ENCODE measurements at places on chromosomes 3 and 15.

DNA sequence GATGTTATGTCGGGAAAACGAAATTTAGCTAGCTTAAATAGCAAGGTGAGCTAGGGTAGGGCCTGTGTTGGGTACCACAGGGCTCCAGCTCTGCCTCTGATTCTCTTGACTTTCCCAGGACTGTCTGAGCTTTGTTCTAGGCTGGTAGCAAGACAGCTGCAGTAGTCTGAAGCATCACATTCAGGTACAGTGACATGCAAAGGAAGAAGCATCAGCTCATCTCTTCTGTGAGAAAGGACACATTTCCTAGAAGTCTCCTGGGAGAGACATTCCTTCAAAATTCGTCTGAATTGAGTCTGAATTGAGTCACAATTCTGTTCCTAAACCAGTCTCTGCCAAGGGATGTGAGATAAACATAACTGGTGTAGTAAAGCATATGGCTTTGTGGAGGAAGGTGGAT, 8.5 kb upstream of the UBXN7 start:
- DNase-seq: no peak

DNA sequence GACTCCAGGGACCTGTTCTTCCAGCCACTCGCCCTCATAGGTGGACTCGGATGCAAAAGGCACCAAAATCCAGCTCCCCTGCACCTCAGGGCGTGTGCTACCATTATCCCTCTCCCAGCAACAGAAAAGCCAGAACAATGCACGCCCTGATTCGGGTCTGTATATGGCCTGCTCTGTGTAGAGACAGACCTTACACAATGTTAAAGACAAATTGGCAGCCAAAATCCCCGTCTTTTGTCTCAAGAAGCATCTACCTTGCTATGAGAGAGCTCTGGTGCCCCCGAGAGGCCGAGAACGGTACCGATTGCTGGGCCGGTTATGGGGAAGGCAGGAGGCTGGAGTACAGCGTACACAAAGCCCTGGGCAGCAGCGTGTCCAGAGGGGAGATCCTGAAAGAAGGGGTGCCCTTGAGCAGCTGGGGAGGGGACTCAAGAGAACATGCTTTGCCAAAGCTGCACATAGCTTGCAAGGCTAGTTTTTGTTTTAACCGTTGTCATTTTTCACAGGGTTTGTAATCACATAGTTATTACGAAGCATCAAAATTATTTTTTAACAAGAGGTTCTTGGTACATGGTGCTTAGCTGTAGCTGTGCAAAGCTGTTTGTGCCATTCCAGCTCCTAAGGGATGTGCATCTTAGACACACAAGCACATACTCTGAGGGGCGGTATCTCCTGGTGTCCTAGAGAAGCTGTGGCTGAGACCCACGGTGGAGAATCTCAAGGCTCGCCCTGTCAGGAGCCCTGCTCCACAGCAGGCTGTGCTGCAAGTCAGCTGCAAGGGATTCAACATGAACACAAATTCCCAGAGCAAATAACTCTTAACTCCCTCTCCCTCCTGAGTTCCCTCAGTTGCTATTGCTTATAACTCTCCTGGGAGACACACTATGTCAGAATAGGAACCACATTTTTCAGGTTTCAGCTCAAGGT, 461.5 kb upstream of the PPP2R3A start:
- peak; percentile 24 for DNase-seq

DNA sequence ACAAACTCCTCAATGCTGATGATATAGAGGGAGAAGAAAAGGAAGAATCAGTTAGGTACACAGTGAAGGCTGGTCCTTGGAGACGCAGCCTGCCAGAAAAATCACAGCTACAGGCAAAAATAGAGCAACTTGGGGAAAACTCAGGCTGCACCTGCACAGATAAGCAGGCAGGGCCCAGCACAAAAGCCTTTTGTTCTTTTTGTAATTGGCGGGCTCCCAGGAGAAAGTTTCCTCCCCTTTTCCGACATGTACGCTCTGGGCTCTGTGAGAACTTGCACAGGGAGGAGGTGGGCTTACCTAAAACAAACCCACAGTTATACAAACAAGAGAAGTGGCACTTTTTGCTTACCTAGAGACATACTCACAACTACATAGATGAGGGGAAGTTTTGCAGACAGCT, 813.4 kb upstream of the EPHA6 start:
- no peak for DNase-seq

GRCh38 chr15:48233246-48233645, 27.1 kb downstream of the SLC12A1 start:
- no peak for DNase-seq

DNA sequence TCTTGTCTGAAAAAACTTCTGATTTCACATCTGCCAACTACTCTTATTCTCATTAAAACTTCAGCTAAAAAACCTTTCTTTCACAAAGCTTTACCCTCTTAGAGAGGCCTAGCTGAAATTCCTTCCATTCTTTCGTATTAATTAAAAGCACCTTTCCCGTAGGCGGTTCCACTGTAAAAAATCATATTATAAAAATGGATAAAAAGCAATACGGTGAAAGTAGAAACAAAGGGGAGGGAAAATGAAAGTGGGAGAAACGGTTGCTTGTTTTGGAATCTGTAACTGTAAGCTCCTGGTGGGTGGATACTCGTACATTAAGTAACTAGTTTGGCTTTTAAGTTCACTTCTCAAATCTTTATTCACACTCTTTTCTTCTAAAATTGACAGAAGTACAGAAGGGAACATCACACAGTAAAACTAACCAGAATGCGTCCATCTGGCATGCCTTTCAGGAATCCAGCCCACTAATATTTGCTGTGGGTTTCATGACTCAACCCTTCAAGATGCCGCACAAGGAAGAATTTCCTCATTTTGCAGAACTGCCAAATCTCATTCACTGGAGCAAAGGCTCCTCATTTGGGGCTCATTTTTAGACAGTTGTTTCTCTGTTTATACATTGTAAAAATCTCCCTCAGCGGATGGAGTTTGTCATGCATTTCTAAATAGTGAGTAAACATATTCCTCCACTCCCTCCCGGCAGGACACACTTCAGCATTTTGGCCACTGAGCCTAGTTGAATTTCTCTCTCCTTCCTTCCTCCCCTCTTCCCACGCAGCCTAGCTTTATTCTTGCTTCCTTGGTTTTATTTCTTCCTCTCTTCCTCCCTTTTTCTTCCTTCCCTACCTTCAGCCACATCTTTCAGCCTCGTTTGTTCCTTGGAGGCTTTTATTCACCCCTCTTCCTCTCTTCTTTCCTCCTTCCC, 419.5 kb upstream of the NAALADL2 start:
- no peak for DNase-seq

- DNase-seq: no peak
These were observed 48.8 kb upstream of the PIK3R4 start for GRCh38 chr3:130795396-130795795.

DNA sequence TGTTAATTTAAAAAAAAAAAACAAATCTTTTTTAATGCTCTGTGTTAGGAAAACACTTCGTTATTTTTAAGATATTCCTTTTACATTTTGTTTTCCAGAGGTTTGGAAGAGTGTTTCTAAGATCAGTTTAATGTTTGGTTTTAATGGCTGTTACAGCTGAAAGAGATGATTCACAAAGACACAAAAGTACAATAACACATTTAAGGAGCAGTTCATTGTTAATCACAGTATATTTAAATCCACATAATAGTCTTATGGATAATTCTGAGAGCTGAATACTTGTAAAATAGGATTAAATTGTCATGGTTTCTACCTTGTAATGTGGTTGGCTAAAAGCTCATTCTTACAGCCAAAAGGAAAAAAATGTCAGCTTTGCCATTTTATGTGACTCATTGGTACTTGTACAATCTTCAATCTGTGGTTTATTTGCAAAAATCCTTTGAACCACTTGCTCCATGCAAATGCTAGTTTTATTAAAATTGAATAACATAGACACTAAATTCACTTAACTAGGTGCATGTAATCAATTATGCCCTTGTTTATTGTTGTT, 426.4 kb downstream of the NLGN1 start:
- no peak for DNase-seq

DNA sequence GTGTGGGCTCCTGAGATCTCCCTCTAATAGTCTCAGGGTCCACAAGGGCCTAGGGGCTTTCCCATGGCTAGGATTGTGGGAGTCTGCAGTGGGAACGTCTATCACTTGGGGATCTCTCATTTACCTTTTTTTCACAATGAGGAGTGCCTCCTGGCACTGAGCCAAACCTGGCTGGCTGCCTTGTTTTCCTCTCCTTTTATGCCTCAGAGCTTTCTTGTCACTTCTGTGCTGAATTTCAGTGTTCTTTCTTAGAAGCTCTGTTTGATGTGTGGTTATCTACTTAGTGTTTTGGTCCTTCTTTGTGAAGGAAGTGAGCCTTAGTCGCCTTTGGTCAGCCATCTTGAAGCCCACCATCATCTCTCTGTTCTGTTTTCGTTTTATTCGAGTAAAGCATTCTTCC, 33.9 kb downstream of the DOCK3 start:
- DNase-seq: no peak

GRCh38 chr3:118945834-118946233, 88.8 kb downstream of the IGSF11 start:
- DNase-seq: no peak

- DNase-seq: no peak
These were observed 15.3 kb upstream of the COLQ start for GRCh38 chr3:15536856-15537255.

DNA sequence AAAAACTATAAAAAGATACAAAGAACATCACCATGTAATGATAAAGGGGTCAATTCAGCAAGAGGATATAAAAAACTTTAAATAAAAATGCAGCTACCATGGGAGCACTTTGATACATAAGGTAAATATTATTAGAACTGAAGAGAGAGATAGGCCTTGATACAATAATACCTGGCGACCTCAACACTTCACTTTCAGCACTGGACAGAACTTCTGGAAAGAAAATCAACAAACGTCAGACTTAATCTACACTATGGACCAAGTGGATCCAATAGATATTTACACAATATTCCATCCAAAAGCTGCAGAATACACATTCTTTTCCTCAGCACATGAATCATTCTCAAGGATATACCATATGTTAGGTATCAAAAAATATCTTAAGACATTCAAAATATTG, 42.0 kb downstream of the WDR49 start:
- no peak for DNase-seq

- DNase-seq: peak; percentile 38
These were observed 1.7 kb upstream of the HES1 start for GRCh38 chr3:194134231-194134756.

DNA sequence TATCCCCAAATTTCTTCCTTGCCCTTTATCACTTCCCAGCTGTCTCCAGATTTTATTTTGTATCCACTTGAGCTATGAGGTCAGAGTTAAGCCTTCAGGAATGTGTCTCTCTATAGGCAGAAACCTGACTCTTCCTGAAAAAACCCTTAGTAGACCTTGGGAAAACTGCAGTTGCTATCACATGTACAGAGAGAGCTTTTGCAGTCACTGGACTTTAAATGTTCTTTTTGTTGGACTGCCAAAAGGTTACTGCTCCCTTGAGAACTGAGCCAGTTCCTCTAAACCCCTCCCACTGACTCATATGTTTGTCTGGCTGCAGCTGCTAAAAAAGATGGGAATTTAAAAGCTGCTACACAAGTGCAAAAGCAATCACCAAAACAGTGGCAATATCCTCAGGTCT, 169.1 kb upstream of the CCDC54 start:
- no peak for DNase-seq

- DNase-seq: no peak
These were observed 784.0 kb downstream of the ZPLD1 start for GRCh38 chr3:103218793-103219192.

GRCh38 chr15:69729167-69729748, 276.6 kb downstream of the RPLP1 start:
- peak; percentile 81 for DNase-seq

GRCh38 chr3:188974856-188975599, 196.7 kb upstream of the TPRG1 start:
- DNase-seq: no peak

GRCh38 chr3:195774917-195775316, 36.8 kb downstream of the MUC4 start:
- no peak for DNase-seq

DNA sequence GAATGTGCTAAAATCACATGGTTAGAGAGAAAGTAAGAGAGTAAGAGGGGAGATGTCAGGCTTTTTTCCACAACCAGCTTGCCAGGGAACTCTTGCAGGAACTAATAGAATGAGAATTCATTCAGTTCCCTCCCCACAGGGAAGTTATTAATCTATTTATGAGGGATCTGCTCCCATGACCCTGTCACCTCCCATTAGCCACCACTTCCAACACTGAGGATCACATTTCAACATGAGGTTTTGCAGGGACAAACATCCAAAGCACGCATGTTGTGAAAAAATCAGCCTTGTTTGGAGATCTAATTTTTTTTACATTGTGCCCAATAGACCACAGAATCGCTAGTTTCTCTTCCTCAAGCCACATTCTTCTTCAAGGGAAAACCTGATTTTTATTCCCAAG, 904.0 kb downstream of the TBL1XR1 start:
- no peak for DNase-seq

DNA sequence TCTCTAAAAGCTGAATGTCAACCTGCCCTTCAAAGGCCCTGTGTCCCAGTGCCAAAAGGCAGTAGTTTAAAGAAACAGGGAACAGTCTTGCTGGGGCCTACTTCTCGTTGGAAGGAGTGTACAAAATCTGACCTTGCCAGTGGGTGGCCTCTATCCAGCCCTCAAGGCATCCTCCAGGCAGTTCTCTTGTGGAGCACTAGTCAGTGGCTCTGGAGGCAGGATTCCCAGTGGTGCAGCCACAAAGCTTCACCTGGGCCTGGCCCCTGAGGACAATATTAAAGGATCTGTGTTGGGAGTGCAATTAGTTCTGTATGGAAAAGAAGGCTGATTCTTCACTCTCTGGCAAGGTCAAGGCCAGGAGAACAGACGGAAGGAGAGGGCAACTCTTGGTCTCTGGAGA, 237.8 kb upstream of the ADAMTS9 start:
- no peak for DNase-seq

GRCh38 chr3:12477256-12477655, 7.0 kb upstream of the TSEN2 start:
- DNase-seq: no peak

GRCh38 chr3:73652896-73653295, 28.2 kb upstream of the PDZRN3 start:
- no peak for DNase-seq

DNA sequence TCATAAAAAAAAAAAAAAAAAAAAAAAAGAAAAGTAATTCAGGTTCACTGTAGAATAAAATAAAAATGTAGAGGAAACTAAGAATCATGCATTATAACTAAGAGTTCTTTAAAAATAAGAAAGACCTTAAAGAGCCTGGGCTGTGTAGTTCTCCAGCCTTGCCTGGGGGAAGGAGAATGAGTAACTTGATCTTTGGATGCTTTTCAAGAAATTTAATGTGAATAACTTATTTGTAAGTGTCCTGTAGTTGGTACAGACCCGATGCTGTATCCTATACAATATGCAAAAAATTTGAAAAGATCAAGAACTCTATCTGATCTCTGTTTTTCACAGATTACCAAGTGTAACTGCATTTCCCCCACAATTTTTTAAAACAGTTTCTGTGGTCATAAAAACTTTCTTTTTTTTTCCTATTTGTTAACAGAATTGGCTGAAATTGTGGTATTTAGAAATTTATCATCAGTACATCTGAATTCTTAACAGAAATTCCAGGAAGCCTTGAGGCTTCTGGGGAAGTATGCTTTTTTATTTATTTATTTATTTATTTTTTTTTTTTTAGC, 195.3 kb downstream of the THRB start:
- no peak for DNase-seq
